ENCODE measurements at places on chromosomes 13 and 19.

DNA sequence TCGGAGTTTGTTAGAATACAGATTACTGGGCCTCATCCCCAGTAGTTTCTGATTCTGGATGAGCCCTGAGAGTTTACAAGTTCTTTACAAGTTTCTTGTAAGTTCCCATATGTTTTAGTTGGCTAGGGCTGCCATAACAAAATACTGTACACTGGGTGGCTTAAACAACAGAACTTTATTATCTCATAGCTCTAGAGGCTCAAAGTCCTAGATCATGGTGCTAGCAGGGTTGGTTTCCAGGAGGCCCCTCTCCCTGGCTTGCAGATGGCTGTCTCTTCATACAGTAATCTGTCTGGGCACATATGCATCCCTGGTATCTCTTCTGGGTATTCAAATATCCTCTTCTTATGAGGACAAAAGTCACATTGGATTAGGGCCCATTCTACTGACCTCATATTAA lies 167.2 kb downstream of the KLF5 start:
- DNase-seq: no peak

DNA sequence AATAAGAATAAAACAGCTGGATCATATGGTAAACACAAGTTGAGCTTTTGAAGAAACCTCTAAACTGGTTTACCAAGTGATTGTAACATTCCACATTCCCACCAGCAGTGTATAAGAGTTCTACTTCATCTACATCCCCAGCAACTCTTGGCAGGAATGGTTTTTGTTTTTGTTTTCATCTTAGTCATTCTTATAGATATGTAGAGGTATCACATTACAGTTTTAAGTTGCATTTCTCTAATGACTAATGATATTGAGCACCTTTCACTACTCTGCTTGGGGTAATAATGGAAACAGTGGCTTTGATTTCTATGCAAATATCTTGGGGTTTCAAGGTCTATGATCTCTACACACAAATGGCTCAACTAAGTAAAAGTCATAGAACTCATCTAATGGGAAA lies 614.5 kb downstream of the TBC1D4 start:
- DNase-seq: no peak

- DNase-seq: peak; percentile 47
Observed at GRCh38 chr19:13588957-13589833, 82.9 kb upstream of the CACNA1A start.

- peak; percentile 58 for DNase-seq
Observed at GRCh38 chr13:45393941-45394570, 24.1 kb downstream of the SLC25A30 start.

All from NCI-H2171 (cell line).